ENCODE measurements at places on chromosomes 5 and 9.

GRCh38 chr9:68690088-68690487, 15.0 kb upstream of the PIP5K1B start:
- no peak for DNase-seq

DNA sequence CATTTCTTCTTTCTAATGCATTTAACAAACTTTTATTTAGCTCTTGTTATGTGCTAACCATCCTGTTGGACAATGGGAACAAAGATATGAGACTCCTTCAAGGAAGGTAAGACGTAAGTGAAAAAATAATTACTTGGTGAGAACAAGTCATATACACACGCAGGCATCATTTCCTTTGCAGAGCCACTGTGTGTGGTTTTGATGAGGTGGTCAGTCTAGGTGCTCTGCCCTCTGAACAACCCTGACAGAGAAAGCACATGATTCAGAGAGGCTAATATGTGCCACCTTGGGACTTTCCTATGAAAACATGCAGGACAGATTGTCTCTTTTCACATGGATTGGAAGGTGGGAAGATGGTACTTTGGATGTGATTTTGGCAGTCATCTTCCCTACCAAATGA, 1162.5 kb upstream of the DMAC1 start:
- no peak for DNase-seq

DNA sequence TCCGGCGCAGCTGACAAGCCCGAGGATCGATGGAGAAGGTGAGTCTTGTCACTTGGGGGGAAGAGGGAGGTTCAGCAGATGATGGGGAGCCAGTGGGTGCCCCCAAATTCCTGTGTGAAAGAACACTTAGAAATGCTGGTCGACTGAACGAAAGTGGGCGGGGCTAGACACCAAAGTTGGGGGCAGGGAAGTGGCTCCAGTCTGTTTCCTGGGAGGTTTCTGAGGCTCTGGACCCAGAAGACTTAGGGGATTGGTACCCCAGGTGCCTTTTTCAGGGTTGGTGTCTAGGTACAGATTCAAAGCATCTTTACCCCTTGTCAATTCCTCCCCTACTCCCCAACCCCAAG, 278.6 kb downstream of the ZSWIM6 start:
- no peak for DNase-seq

- no peak for DNase-seq
Observed at GRCh38 chr9:14021871-14022525, 291.9 kb downstream of the NFIB start.

DNA sequence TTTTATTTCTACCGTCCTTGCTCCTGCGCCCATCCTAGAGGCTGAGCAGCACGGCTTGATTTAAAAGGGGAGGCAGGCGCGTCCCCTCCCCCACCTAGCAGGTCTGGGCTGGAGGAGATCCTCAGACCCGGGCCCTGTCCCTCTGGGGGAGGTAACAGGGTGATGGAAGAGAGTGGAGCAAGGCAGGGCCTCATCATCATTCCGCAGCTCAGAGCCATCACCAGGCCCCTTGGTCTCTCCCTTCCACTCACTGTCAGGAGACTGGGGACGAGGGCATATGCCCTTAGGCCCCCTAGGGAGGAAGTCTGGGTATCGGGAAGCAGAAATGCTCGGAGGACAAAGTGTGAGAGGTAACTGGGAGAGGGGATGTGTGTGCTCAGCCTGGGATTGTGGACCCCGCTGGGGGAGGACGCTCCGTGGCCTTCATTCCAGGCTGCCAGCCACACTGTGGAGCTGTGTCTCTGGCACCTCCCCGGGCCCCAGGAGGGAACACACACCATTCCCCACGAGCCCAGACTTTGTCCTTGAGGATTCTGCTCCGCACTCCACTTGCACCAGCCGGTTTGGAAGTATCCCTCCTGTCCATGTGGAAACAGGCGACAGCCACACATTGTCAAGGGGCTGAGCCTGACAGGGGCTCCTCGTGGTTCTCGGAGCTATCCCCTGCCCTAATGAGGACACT, 761 bp downstream of the REEP2 start:
- no peak for DNase-seq

GRCh38 chr9:130372057-130372456, 72.7 kb upstream of the ASS1 start:
- DNase-seq, result no peak

Data from hematopoietic multipotent progenitor cell treated with erythropoietin and hydrocortisone succinate and interleukin-3 and kit ligand, for 4 days (in vitro differentiated cells).